ENCODE measurements at places on chromosomes 1 and 21. TPM values are rescaled to one million over a fixed set of nuclear protein-coding genes. Genes with fewer than 3 reads are reported as not detected.

- no peak for DNase-seq
Observed at GRCh38 chr1:203661572-203661971, 34.9 kb downstream of the ATP2B4 start.

GRCh38 chr21:39094847-39095579 lies 88.2 kb downstream of the PSMG1 start:
- DNase-seq, result no peak

DNA sequence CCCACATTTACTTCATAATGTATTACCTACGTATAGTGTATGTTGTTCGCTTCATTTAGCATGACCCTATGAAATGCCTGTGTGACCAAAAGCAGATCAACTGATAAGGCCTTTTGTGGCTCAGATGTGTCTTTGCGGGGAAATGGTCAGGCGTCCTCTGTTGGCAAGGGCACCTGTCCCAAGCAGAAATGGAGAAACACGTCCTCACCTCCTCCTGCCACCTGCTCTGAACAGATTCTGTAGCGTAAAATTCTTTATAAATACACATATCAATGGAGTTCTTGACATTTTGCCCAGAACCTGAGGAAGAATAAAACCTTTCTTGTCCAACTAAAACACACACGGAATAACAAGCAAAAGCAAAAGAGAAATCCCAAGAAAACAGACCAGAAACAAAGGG lies 417.9 kb downstream of the KIF26B start:
- DNase-seq, result no peak

The BRINP3 gene
- 0.40 TPM for total RNA-seq

DNA sequence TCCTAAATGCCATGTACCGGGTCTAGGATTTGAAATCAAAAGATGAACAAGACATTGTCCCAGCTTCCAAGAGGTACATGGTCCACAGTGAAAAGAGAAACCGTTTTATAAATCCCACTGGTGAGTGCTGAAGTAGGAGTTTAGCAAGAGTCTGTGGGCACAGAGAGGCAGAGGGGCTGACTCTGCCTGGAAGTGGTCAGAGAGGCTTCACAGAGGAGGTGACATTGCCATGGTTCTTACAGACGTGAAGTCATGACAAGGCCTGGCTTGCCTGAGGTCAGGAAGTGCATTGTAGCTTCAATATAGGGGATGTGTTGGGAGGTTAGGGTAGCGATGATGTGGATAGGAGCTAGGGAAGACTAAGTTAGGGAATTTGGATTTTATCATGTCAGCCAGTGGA lies 28.4 kb downstream of the MAPKAPK2 start:
- DNase-seq, result no peak

DNA sequence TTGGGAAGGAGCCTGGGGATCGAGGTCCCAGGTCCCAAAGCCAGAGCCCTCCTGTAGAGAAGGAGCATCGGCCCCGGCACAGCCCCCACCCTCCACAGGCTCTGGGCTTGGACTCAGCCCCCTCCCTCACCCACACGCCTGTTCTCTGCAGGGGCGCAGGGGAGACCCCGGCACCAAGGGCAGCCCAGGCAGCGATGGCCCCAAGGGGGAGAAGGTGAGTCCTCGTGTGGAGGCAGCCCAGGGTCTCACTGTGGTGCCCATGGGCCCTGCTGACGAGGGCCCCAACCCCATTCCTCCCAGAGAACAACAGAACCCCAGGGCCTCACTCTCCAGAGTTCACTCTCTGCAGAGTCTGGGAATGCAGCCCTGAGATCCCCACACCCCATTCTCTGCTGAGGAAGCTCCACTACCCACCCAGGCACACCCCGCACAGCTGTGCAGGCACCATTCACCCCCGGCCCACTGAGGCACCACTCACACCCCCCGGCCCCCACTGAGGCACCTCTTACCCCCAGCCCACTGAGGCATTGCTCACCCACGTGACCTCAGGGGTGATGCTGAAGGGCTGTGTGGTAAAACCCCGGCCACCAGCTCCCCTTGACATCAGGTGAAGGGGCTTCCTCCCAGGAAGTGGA lies 21.8 kb downstream of the COL6A2 start:
- DNase-seq, result peak; percentile 56

DNA sequence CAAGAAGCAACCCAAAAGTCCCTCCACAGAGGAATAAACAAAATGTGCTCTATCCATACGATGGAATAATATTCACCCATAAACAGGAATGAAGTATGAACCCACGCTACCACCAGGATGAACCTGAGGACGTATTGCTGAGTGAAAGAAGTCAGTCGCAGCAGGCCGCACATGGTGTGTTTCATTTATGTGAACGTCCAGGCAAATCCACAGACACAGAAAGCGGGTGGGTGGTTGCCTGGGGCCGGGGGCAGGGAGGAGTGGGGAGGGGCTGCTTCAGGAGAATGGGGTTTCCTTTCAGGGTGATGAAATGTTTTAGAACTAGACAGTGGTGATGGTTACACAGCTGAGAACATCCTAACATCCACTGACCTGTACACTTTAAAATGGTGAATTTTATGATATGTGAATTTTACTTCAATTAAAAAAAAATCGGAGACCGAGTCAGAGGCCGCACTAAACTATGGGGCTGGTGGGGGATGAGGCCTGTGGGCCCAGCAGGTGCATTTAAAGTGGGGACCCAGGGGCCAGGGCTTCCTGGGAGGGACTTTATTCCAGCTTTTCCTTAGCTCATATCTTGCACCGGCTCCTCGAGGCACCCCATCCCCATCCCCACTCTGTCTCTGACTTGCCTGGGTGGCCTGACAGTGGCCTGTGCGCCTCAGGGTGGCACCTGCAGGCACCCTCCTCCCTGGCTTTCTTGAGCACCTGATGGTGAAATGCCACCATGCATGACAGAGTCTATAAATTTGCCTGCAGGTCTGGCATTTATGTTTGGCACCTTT lies 392.6 kb upstream of the VAMP3 start:
- no peak for DNase-seq

Data from sciatic nerve (tissue), 2 donors.